Head of caudate nucleus (tissue), 42 donors: ENCODE measurements at places on chromosomes 6 and 20.
A peak's percentile ranks its signal among the peaks of the same experiment; 100 is the strongest.

DNA sequence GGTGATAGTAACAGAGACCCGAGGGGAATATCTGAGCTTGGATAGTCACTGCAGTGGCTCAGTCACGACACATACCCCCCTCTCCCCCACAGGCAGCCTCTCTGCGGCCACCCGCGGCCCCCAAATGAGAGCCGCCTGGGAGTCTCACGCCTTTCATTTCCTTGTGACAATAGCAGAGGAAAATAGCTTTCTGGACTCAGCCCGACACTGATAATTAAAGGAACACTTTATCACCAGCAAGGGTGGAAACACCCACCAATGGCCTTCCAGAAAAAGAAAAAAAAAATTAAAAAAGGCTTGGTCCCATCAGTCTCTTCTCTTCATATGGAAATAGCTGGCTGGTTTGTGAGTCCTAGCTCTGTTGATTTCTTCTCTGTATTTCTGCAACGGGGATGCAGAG is 35.1 kb upstream of the KCNG1 start:
- DNase-seq = no peak

DNA sequence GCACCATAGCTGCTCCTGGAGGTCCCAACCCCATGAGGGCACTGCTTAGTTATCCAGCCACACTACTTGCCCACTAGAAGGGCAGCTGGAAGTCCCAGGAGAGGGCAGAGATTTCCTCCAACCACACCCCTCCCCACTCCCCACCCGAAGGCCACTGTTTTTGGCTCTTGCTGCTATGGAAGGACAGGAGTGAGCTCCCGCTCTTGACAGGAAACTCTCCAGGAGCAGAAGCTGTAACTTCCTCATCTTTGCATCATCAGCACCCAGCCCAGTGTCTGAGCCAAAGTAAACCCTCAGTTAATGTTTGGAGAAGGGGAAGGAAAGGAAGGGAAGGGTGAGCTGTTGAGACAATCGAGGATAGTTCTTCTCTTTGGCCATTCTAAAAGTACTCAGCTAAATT is 120.7 kb downstream of the MTFR2 start:
- no peak for DNase-seq

GRCh38 chr6:16238057-16238962 is at the start of gene GMPR:
GMPR (plus strand) TSS chr6:16238587; CDS start chr6:16238694, 107 bp downstream.
- DNase-seq = peak; percentile 59

DNA sequence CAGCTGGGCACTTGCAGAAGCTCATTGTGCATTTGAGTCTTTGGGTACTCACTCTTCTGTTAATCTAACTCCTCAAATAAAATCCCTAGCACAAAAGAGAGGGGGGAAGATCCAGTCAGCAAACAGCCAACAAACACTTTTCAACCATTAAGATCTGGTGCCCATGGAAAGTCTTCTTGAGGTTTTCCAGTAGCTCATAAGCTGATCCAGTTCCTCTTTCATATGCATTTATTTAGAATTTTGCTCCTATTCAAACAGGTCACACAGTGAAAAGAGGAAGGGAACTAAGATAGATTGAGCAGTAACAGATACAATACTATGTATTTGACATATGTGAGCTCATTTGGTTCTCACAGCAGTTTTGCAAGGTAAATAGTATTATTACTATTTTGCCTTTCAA is 38.6 kb downstream of the HLA-DPB1 start:
- DNase-seq = no peak

GRCh38 chr6:4965562-4966389 is 38.1 kb downstream of the RPP40 start:
- DNase-seq = no peak

DNA sequence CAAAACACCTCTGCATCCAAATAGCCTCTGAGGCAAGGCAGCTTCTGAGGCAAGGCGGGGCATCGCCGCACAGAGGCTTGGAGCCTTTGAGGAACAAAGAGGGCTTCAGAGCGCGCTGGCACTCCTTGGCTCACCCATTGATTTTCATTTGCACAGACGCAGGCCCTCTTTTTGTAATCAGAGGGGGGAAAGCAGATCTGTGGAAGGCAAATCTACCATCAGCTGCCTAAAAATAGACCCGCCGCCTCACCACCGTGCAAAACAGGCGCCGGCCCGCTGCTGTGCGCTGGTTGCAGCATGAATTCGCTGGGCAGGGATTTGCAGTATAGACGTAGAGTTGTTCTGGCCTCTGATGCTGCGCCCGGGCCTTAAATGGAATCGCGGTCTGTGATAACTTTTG is 69.9 kb upstream of the STMND1 start:
- peak; percentile 56 for DNase-seq

- peak; percentile 84 for DNase-seq
Measured at GRCh38 chr6:9621276-9621675, 793.6 kb downstream of the TFAP2A start.

- DNase-seq = no peak
Measured at GRCh38 chr6:11012976-11013720, 31.0 kb downstream of the ELOVL2 start.

DNA sequence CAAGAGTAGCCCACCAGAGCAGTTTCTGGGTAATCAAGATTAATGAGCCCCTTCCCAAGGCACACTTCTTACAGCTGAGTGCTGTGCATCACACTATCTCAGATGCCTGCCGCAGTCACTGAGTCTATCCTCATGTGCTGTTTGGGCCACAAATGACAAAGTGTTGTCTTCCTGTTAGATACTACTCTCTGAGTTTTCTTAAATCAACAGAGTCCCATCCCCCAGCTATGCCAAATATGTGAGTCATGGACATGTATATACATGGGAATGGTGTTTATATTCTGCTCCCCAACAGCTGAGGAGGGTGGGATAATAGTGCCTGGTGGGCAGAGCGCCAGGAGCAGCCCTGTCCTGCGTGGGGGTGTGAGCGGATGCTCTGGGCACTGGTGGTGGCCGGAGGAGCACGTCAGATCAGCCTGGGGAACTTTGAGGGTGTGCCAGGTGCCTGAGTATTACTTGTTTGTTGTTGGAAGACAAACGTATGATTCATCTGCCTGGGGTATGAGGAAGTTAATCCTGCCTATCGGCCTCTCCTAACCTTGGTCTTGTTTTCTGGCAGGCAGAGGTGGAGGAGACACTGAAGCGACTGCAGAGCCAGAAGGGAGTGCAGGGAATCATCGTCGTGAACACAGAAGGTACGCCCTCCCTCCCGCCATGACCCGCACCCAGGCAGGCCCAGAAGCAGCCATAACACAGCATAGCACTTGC is 9.6 kb downstream of the DYNLRB1 start:
- DNase-seq = peak; percentile 50

- peak; percentile 79 for DNase-seq
Measured at GRCh38 chr6:26183581-26184366, 96.5 kb downstream of the HFE start.

GRCh38 chr6:9543649-9544048 is 871.2 kb downstream of the TFAP2A start:
- no peak for DNase-seq

DNA sequence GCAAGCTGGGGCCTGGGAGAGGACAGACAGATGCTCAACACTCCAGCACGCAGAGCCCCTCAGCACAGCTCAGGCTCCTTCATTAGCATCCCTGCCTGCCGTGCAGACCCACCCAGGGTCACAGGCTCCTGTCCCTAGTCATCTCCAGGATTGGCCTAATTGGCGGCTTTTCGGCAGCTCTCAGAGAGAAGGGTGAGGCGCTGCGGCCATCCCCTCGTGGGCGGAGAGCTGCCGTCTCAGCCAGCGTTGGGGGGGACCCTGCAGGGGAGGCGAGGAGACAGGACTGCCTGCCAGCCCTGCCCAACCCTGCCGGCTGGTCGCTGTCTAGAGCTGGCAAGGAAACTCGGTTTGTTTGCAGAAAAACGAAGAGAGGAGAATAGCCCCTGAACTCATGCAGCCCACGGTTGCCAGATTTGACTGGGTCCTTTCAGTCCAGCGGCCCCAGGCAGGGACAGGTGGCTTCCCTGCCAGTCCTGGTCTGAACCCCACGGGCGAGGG is 26.8 kb downstream of the BHLHE23 start:
- DNase-seq = no peak

- no peak for DNase-seq
Measured at GRCh38 chr6:155628306-155628705, 172.7 kb upstream of the NOX3 start.

DNA sequence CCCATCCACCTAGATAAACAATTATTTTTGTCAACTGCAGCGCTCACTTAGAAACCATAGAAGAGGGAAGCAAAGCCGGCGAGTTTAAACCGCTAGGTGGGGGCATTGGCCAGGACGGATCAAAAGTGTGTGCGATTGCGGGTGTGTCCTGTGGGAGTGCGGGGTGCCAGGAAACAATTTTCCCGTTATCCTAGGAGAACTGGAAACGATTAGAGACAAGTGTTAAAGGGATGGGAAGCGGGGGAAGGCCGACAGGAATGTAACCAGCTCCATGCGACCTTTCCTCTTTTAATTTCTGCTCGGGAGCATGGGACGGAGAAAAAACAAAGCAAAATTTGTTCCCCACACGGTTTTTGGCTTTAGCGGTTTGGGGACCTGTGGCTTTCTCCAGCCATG is 2.8 kb upstream of the HTR1B start:
- peak; percentile 59 for DNase-seq

DNA sequence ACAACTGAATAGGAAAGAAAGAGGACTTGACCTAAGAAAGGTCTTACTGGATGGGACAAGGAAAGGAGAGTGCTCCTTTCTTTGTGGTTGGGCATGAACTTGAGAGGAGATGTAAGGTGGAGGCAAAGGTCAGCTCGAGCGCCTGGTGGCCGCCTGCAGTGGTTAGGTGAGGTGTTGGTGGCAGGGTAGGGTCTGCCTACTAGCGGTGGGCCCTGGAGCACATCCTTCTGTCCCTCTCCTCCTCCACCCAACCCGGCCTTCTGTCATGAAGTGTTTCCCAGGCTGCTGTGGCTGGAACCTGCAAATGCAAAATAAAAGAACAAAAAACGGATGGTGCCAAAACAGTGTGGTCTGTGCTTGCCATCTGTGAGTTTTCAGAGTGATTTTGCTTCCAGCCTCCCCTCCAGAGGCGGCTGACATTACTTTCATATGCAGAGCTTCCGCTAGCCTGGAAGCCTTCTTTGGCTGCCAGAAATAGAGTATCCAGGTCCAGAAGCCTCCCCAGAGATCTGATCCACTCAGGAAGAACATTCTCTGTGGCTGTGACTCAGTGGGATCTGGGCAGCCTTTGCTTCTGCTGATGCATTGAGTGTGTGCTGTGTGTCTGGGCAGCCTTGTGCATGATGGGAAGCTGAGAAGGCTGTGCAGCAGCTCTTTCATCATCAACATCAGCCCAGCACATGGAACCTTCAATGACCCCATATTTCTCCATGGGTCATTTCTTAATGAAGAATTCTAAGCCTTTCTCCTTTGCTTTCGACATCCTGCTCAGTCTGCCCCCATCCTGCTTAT is 79.8 kb upstream of the FAM184A start:
- no peak for DNase-seq

GRCh38 chr6:139647016-139647415 is 272.6 kb upstream of the CITED2 start:
- DNase-seq = no peak

GRCh38 chr20:16544949-16545348 is 28.3 kb downstream of the KIF16B start:
- DNase-seq = no peak

DNA sequence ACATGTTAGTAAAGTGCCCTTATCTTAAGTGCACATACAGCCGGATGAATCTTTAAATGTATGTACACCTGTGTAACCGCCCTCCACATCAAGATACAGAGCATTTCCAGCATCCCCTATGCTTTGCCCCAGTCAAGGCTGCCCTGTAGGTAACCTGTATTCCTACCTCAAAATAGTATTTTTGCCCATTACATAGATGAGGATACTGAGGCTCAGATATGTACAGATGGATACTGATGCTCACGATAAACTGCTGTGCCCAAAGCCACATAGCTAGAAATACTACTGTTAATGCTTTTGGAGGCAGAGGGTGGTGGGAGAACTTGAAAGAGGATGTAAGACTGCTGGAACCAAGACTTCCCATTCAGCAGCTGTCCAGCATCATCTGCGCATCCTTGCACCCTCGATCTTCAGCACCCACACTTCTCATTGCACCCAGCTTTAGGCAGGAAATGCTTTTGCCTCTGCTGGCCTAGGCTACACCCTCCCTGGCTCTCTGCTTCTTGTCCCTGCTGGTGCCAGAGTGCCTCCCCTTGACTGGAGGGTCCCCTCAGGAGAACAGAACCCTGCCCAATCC is 27.0 kb upstream of the ZFAND3 start:
- DNase-seq = no peak

GRCh38 chr6:134422426-134423231 is 104.7 kb upstream of the SGK1 start:
- no peak for DNase-seq

- DNase-seq = no peak
Measured at GRCh38 chr6:146856296-146856695, 257.5 kb downstream of the ADGB start.

DNA sequence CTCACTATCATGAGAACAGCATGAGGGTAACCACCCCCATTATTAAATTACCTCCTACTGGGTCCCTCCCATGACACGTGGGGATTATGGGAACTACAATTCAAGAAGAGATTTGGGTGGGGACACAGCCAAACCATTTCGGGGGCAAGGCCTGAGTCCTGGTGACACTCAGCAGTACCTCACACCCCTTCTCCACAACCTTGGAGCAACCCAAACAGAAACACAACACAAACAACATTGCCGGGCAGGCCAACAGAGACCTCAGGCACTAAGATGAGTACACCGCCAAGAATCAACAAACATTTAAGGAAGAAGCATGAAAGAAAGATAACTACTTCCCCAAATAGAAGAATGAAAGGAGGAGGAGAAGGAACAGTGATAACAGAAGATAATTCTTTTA is 16.9 kb downstream of the MOCS1 start:
- no peak for DNase-seq

DNA sequence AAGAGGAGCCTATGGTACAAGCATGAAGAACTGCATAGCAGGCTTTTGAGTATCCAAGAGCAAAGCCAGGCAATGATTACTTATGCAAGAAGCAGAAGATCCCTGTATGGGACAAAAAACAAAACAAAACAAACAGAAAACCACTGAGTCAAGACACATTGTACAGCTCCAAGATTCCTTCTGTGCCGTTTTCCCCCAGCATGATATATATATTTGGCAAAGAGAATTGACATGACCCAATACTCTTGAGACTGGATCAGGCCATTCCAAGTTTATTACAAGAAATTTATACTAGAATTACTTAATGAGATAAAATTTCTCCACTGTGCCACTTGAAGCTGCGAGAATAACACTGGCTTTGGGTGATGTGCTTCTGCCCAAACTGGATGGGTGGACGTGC is 65.5 kb downstream of the TRMT11 start:
- DNase-seq = no peak

- no peak for DNase-seq
Measured at GRCh38 chr20:63149531-63150192, 66.3 kb downstream of the YTHDF1 start.
